ENCODE measurements at places on chromosomes 5 and 9. TPM values are rescaled to one million over a fixed set of nuclear protein-coding genes. Genes with fewer than 3 reads are reported as not detected.

C9orf50 gene
- 0.09 TPM for total RNA-seq

GABRA6 gene
- total RNA-seq = not detected

USP20 gene
- total RNA-seq = 7.6 TPM

POLR3G gene
- total RNA-seq = 14.2 TPM

Measured in endothelial cell of coronary artery (primary cell).